ENCODE measurements at places on chromosomes 7 and 10.

DNA sequence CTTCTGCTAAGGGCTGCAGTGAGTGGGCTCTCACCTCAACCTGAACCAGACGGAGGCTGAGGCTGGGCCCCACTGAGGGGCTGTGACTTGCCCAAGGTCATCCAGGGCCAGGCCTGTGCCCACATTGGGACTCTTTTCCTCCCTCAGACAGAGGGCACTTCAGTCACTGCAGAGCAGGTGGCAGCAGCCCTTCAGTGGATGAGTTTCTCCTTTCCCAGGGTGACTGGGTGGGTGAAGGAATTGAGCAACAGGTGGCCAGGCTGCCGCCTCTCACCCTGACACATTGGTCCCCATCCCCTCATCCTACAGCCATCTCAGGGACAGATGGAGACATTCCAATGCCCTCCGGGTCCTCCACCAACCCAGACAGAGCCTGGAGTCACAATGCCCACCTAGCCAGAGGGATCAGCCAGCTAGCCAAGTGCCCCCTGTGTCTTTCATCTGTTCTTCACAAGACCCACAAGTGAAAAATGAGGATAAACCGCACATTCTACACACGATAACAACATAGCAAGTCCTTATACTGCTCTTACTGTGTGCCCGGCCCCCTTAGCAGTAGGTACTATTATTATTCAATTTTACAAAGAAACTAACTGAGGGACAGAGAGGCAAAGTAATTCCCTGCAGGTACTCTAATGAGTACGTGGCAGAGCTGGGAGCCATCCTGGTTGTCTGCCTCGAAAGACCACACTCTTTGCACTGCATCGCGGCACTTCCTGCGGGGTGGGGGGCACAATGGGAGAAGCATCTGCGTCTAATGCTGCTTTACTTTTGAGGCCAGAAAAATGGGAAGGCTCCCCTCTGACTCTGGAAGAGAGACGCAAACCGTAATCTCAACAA lies 1.7 kb upstream of the SLC18A3 start:
- no peak for DNase-seq

- DNase-seq = no peak
Measured at GRCh38 chr7:108079648-108080591, 50.2 kb downstream of the LAMB4 start.

- no peak for DNase-seq
Measured at GRCh38 chr10:61877887-61878739, 23.4 kb upstream of the ARID5B start.

DNA sequence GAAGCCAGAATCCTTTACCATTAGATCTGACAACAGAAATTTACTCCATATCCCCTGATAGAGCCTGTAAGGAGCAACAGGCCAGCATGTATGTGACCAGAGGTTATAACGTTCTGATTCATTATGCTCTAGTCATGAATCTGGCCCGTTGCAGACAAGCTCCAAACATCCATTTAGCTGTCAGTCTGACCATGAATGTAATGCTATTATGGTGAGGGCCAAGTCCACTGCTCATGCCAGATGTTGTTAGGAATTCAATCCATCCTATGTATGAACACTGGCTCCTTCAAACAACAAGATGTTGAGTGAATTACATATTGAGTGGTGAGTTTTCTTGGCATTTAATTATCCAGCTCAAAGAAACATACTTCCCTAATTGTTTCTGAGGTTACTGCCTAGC lies 610.1 kb upstream of the ANKRD30A start:
- DNase-seq = no peak
